Pons (tissue), 1 donor: ENCODE measurements at places on chromosomes 1 and 21.
A peak's percentile ranks its signal among the peaks of the same experiment; 100 is the strongest.

- DNase-seq = no peak
These were observed 90.6 kb upstream of the CD1D start for GRCh38 chr1:158089925-158090637.

DNA sequence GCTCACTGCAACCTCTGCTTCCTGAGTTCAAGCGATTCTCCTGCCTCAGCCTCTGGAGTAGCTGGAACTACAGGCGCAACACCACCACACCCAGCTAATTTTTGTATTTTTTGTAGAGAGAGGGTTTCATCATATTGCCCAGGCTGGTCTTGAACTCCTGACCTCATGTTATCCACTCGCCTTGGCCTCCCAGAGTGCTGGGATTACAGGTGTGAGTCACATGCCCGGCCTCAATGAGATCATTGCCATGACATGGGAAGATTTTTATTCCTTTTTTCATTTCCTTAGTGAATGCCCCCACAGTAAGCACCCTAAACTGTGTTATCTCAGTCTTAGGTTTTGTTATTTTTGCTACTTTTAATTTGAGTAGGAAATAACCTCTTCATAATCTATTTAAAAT is 977.9 kb downstream of the BRINP3 start:
- no peak for DNase-seq

DNA sequence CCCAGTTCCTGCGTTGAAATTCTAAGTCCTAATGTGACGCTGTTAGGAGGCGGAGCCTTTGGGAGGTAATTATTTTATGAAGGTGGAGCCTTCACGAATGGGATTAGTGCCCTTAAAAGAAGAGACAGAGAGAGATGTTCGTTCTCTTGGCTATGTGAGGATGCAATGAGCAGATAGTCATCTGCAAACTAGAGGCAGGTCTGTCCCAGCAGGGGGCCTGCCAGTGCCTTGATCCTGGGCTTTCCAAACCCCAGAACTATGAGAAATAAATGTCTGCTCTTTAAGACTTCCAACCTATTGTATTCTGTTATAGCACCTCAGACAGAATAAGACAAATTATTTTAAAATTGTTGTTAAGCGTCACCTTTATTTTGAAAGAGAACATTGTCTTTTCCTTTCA is 123.1 kb upstream of the KCNJ6 start:
- no peak for DNase-seq

DNA sequence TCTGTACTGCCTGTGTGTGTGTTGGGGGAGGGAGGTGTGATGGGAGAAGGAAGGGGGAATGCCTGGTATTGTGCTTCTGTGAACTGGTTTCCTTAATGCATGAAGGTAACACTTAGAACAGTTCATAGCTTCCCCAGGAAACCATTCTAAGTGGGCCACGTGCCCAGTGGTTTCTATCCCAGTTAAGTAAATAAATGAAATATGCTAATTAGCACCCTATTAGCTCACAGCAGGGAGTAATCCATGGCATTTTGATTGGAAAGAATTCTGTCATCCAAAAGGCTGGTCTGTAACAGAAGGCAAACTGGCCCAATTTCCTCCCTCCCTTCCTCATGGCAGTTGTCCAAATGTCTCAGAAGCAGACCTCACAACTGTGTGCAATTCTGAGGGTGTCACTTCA is 199.3 kb downstream of the TTLL7 start:
- no peak for DNase-seq

- no peak for DNase-seq
These were observed 195.0 kb upstream of the EDN2 start for GRCh38 chr1:41679531-41679930.

- no peak for DNase-seq
These were observed 18.4 kb upstream of the CLSPN start for GRCh38 chr1:35788139-35788538.

DNA sequence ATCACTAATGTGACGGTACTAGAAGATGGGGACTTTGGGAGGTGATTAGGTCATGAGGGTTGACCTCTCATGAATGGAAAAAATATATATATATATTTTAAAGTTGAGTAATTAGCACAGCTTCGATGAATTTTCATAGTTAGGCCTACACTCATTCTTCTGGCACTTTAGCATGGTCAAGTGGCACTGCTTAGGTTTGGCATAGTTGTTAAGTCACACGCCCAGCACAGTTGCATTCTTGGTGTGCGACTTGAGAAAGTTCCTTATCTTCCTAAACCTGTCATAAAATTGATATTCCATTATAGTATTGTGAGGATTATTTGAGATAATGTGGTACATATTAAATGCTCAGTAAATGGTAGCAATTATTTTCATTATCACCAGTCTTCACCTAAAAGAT is 47.7 kb downstream of the MAN1A2 start:
- no peak for DNase-seq

GRCh38 chr1:233025567-233025966 is 75.2 kb downstream of the NTPCR start:
- DNase-seq = no peak

GRCh38 chr1:15192916-15193550 is 39.5 kb downstream of the TMEM51 start:
- DNase-seq = no peak

- peak; percentile 46 for DNase-seq
These were observed 206.8 kb downstream of the ST6GALNAC3 start for GRCh38 chr1:76281306-76281705.

DNA sequence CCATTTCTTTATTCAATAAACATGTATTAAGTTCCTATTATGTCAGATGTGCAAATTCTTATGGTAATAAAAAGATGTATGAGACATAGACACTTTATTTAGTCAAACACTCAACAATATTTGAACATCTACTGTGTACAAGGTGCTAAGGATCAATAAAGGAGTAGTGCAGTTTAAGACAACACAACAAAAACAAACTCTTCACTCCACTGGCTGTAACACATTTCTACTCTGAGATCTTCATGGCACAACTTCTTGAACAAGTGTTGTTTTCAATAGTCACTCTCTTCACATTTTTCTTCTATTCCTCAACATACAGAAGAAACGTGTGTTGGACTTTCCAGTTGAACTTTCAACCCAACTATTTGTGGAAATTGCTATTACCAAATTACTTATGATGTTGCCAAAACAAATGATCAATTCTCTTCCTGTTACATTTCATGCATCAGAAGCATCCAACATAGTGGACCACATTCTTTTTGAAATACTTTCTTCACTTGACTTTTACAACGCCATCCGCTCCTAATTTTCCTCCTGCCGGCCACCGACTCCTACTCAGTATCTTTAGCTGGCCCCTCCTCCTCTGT is 25.4 kb downstream of the HSD3B1 start:
- DNase-seq = no peak
